RWPE2 (cell line): ENCODE measurements at places on chromosomes 2 and 18.

DNA sequence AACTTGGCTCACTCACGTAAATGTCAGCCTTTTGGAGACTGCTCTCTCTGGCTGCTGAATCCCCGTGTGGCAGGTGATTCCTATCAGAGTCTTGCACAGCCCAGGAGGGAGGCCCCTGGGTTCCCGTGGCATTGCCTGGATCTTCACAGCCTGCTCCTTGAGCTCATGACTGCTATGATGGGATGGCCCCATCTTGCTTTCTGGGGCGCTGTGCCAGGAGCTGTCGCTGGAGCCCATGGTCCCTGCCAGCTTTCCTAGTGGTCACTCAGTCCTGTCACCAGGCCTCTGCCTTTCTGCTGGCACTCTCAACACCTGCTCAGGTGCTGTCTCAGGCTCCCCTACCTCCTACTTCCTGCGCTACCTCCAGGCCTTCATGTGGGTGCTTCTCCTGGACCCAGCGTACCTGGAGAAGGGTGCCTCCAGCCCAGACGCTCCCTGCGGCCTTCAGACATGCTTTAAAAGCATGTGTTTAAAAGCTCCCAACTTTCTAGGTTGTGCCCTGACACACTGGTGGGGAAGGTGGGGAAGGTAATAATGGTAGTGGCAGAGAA lies 110.1 kb downstream of the MCFD2 start:
- no peak for DNase-seq

DNA sequence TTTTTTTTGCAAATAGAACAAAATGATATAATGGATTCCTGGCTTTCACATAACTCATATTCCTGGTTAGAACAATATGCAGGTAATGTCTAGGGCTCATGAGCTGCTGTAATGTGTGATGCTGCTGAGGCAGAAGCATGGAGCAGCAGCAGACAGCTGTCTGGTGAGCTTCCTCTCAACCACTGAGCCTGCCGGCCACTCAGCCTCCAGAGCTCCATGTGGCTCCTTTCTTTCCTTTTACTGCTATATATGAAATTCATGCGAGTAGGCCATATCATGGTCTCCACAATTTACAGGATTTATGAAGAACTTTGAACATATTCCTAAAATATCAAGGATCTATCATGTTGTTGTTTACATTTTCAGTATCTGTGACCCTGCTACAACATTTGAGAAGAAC lies 120.9 kb downstream of the MEP1B start:
- no peak for DNase-seq

GRCh38 chr2:16816016-16816415 lies 150.4 kb upstream of the CYRIA start:
- no peak for DNase-seq

DNA sequence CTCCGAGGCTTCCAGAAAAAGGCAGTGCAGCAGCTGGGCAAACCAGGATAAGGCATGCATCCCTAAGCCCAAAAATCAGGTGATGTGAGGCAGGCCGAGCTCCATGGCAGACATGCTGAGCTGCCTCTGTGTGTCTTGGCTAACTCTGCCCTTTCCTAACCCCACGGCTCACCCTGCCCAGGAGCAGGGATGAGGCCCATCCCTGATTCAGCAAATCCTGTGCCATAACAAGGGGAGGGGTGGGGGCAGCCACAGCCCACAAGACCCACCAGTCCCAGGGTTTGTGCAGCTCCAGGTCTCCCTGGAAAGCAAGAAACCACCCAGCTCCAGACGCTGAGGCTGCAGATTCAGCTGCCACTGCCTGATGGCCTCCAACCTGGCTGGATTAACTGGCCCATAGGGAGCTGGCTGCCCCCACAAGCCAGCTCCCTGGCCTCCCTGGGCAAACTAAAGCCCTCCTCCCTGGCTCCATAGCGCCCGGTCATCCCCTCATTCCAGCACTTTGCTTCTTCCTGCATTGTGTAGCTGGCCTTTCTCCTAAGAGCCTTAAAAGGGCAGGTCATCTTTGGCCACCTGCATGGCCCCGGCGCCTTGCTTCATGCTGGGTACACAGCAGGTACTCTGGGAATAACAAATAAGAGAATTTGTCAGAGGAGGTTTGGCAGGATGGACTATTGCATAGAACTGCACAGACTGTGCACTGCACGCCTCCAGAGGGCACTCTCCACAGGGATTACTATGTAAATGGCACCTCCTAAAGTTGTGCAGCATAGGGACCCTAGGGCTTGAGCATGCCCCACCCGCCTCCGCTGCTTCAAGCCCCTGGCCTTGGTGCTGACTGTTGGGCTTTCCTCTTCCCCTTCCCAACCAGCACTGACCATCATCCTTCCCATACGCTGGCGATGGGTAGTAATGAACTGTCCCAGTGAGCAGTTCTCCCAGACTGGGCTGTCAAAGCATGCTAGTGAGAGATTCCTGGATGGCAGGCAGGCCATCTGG lies 10.7 kb downstream of the STEAP3 start:
- DNase-seq: no peak

DNA sequence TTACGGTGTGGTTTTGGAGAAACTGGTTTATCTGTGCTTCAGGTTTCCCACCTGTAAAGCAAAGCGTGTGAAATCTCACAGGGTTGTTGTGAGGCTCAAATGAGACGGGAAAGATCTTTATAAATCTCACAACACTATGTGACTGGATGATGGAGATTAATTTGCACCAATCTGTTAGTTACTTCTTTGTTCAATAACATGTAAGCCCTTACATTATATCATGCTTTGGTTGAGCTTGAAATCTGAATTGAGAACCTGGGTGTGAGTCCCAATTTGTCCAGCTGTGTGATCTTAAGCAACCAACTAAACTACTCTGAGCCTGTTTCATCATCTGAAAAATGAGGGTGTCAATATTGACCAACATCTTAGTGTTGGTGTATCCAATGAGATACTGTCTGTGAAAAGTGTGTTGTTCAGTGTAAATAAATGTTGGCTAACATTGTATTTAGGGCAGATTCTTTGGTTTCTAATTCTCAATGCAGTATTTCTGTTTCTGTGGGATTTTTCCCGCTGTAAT lies 741 bp upstream of the GCKR start:
- no peak for DNase-seq

DNA sequence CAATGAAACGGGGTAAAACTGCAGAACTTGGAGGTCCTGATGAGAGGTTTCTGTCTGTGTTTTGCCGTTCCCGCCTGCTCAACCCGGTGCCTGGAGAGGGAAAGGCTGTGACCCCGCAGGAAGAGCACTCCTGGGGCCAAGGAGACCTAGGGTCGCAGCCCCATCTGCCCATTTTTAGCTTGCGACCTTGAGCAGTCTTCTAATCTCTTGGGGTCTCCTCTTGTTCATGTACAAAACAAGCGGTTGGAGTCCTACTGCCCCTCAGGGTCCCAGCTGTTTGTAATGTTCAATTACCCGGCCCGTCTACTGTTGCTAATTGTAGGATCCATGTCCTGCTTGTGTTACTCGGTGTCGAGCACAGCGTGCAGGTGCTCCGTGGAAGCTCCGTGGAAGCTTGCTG lies 104.5 kb downstream of the PTGR3 start:
- no peak for DNase-seq

GRCh38 chr2:119513832-119514231 lies 10.5 kb downstream of the SCTR start:
- DNase-seq: no peak

DNA sequence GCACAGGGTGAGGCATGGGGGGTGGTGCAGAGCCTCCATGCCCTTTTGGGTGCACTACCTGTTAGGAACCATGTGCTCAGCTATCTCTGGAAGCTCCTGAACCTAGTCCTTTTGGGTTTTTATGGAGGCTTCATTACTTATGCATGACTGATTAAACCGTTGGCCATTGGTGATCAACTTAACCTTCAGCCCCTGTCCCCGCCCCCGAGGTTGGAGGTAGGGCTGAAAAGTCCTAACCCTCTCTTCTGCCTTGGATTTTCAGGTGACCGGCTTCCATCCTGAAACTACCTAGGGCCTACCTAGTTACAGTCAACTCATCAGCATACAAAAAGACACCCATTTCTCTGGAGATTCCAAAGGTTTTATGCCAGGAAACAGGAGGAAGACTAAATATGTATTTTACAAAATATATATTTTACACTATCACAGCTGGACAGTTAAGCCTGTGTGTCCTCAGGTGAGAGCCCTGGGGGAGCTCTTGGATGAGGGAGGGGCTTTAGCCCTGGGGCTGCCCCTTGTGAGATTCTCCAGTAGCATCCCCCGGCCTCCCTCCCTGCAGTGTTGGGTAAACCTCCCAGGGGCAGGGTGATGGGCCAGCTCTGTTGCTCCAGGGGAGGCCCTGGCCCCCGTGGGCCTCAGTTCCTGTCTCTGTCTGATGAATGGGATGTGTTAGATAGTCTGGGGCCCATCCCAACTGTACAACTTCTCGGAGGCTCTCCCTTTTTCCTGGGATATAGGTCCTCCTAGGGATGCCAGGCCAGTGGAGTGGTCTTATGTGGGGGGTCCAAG lies 24.1 kb downstream of the GLI2 start:
- peak; percentile 42 for DNase-seq

DNA sequence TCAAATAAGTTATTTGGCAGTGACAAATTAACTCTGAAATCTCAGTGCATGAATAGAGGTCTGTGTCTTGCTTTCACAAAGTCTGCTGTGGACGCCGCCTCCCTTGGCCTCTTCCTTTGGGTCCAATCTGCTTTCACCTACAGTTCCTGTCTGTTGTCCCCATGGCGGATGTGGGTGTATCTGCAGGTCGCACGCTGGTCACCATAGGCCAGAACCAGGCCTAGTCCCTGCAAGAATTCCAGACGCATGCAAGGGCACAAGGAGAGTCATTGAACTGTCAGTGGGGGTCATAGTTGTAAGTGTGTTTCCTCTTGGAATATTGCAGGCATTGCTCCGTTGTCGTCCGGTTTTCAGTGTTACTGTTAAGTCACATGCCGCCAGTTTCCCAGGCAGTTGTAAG lies 7.4 kb downstream of the SOCS6 start:
- no peak for DNase-seq

DNA sequence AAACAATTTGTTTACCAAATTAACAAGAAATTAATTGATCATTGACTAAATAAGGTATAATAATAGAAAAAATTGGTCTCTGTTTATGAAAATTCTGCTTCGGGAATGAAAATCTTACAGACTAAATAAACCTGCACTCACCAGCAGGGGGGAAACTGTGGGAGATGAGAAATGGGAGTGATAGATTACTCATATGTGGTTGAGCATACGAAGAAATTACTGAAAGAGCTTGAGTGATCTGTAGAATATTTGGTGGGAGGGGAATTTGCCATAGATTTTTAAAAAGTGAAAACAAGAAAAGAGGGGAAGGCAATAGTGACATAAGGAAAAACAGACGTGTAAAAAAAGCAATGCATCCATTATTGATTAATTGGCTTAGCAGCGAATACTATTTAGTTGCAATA lies 2.2 kb downstream of the HMSD start:
- no peak for DNase-seq

DNA sequence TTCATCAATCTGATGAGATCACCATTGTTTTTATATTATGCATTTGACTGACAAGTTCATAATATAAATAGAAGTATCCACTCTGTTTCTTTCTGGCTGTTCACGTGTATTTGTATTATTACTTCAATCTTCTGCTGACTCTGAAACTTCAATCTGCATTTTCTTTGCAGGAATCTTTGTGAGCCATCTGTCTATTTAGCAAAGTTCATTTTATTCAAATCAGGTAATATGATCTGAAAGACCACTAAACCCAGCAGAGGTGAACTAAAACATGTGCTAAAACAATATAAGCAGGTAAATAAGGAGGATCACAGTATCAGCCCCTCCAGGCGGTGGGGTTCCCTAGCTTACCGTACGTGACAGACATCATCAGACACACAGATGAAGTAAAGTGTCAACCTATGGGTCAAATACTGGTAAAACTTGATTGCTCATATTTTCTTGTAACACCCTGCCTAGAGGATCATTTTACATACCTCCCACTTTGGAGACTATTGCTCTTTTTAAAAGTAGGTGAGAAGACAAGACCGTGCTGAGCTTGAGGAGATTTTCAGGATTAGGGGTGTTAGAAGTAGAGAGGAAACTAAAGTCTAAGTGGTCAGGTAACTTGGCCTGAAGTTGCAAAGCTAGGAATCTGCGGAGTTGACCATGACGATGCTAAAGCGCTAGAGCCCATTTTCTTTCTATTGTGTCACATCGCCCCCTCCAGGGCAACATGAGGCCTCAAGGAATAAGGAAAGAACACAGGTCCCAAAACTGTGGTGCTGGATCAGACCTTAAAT lies 9.0 kb downstream of the DTNB start:
- DNase-seq: no peak

DNA sequence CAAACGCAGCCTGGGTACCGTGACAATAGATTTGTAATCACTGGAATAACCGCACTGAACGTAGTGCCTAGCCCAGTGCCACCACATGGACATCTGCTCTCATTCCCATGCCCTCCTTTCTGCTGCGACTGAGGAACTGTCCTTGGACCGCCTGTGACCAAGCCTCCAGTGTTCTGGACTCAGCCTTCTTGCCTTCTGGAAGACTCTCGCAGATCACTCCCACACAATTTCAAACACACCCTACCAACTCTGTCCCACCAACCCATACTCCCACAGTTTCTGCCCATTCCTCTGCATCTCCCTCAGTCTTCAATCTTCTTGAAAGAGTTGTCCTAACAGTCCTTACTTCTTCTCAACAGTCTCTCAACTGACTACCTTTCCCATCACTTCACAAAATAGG lies 2.1 kb downstream of the RNF149 start:
- DNase-seq: no peak

- DNase-seq: no peak
Measured at GRCh38 chr2:177586154-177586553, 193.6 kb downstream of the AGPS start.

- DNase-seq: no peak
Measured at GRCh38 chr2:193837111-193837738, 1642.5 kb upstream of the TMEFF2 start.
